ENCODE measurements at places on chromosomes 7 and 10.
A peak's percentile ranks its signal among the peaks of the same experiment; 100 is the strongest.

DNA sequence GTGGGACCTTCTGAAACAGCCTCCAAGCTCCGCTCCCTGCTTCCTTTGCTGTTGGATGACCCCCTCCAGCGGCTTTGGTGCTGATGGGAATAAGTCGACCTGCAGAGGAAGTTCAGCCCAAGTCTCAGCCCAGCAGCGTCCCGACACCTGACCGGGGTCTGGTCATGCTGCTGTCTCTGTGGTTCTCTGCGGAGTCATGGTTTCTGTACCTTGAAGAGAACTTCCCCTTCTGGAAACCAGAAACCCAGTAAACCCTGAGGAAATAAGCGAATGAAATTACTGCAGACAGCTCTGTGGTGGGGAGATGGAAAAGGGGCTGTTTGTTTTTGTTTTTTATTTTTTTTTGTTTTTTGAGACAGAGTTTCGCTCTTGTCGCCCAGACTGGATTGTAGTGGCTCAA, 18.3 kb upstream of the ZNF12 start:
- no peak for DNase-seq

GRCh38 chr10:125160856-125161706, 718 bp upstream of the CTBP2 start:
- DNase-seq, result no peak

DNA sequence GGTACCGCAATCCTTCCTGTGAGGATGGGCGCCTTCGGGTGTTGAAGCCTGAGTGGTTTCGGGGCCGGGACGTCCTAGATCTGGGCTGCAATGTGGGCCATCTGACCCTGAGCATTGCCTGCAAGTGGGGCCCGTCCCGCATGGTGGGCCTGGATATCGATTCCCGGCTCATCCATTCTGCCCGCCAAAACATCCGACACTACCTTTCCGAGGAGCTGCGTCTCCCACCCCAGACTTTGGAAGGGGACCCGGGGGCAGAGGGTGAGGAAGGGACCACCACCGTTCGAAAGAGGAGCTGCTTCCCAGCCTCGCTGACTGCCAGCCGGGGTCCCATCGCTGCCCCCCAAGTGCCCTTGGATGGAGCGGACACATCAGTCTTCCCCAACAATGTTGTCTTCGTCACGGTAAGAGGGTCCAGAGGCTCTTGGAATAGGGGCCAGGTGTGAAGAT, 1.7 kb downstream of the MEPCE start:
- DNase-seq, result no peak

GRCh38 chr7:42100156-42100508, 136.9 kb downstream of the GLI3 start:
- DNase-seq, result no peak

DNA sequence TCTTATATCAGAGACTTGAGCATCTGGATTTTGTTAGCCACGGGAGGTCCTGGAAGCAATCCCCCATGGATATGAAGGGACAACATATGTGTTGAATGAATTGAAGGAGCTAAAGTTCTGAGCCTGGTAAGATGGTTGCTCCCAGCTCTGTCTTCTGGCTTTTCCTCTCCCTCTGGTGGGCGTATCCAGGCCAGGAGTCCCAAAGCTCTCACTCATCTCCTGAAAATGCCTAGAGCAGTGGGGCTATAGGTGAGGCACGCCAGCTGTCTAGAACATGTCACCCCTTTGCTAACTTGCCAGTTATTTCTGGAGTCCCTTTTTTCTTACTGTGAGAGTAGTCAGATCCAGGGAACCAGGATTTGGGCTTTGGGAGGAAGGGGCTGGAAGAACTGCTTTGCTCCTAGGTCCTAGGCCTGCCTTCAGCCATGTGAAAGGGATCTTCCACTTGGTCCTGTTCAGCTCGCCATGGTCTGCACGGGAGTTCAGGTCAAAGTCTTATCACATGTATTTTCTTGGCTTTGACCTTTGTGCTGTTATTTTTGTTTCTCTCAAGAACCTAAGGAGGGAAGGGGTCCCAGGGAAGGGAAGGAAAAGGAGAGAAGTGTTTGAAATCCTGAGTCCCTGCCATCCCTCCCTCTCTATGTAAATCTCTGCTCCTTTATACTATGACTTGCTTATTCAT, 73.6 kb downstream of the MINPP1 start:
- no peak for DNase-seq

- DNase-seq, result no peak
These were observed 45.9 kb upstream of the TMEM72 start for GRCh38 chr10:44865289-44865671.

DNA sequence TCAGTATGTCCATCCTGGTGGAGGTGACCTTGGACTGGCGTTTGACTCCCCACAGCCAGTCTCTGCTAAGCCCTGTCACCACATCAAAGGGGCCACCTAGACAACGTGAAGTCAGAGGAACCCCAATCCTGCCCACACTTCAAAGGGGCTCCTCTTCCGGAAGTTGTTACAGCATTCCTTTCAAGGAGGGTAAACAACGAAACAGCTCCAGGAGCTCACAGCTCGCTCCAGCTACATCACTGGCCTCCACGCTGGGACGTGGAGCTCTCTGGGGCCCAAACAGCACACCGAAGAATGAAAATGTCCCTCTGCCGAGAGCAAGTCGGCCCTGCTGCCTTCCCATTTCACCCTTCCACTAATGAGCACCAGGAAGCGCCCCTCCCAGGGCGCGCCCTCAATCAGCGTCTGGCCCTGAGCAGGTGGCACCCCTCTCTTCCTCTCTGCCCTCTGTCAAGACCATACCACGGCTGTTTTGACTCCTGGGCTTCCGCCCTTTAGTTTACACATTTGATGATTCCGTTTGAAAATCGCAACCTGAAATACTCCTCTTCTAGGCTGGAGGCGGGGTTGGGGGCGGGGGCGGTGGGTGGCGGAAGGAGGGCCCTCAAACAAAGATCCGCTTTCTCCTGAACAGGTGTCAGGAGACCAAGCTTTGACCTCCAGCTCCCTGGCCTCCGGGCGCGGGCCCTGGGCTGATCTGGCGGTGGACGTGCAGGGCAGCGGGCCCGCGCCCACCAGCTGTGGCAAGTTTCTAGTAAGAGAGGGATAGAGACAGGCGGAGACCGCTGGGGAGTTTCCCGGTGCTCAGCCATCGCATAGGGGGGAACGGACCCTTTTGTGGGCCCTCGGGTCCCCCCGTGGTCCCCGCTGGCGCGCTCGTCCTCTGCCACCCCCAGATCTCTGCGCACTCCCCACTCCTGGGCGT, 53.1 kb upstream of the KDM7A start:
- peak; percentile 76 for DNase-seq
